ENCODE measurements at places on chromosomes 3 and 15.

DNA sequence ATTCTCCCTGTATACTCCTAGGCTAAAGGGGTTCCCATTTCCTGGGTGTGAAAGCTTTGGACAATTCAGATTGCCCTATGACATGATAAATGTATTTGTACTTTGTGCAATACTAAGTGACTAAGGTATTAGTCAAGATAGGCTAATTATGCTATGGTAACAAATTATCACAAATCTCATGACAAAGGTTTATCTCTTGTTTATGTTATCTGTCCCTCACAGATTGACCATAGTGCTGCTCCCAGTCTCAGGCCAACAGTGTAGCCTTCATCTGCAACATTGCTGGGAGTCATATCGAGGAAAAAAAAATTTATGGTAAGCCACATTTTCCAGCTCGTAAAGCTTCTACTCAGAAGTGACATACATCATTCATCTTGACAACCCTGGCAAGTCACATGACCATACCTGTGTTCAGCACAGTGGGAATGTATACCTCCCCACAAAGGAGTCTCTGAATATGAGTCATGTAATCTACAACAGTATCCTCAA is 346.2 kb downstream of the IGSF11 start:
- no peak for DNase-seq

- no peak for DNase-seq
These were observed 7.0 kb upstream of the TMEM62 start for GRCh38 chr15:43126356-43126755.

DNA sequence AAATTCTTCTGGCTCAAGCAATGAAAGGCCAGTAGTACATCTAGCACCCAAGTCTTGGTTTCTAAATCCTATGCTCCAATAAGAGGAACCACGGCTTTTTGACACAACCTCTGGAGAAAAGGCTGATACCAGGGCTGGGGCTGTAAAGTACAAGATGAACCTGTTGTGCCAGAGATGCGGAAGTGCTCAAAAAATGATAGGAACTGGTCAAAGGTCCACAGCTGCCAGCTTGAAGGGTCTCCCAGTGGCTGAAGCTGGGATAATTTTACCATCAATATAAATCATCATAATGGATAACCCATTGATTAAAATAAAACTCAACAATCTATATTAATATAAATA is 558 bp upstream of the NCEH1 start:
- no peak for DNase-seq

DNA sequence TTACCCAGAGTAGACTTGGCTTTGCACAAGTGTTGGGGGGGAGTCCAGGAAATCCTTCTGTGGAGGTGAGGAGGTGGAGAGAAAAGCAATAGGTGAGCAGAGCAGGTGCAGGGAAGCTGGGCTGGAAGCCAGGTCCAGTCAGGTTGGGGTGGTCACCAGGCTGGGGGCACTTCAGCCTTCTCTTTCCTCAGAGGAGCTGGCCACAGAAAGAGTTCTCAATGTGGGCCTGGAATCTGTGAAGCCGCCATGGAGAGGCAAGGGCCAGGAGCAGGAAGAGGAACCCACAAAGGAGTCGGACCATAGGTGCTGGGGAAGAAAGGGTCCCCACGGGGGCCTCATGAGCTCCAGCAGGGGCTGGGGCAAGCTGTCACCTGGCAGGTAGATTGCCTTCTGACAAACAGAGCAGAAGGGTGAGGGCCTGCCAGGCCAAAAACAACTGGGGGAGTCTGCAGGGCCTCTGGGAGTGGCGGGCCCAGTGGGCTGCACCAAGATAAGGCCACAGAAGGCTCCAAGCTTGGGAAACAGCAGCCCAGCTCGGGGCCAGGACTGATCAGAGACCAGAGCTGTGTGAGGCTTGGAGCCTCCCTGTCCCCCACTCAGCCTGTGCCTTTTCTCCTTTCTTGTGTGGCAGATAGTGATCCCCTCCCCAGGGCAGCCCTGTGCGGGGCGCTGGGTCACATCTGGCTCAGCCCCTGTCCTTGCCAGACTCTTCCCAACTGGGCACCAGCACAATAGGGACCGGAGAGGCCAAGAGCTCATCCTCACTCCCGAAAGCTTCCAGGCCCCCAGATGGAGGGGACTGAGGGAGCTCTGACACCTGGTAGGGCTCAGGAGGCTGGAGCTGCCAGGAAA is 53.0 kb upstream of the FGD5 start:
- no peak for DNase-seq

GRCh38 chr3:52077925-52078324 is 21.6 kb upstream of the DUSP7 start:
- DNase-seq, result no peak

DNA sequence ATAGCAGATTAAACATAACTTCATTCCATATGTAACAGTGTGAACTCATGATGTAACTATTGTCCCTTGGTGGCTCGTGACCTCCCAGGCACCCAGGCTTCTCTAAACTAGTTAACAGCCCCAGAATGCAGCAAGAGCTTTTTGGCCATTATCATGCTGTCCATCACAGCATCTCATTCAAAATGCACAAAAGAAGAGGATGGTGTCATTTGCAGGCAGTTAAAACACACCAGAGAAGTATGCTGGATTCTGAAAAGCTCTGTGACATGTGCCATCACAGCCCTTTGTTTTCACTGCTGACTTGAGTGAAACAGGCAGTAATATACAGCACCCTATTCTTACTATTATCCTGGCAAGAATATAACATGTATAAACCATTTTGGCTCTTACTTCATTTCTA is 117.6 kb upstream of the CHMP2B start:
- DNase-seq, result no peak

GRCh38 chr15:68787609-68788263 is 33.0 kb downstream of the ANP32A start:
- DNase-seq, result no peak

GRCh38 chr3:104279617-104280016 is 1087.1 kb upstream of the ALCAM start:
- DNase-seq, result no peak

- no peak for DNase-seq
These were observed 87.2 kb downstream of the B3GALNT1 start for GRCh38 chr3:161017971-161018370.

Measured in CD4-positive, alpha-beta T cell treated with Interleukin-15 for 1 hour (primary cell).